A549 treated with AZD2906 at 1 μM for 4 hours (cell line): ENCODE measurements at places on chromosomes 5 and 9. TPM values are rescaled to one million over a fixed set of nuclear protein-coding genes. Genes with fewer than 3 reads are reported as not detected.

Gene BSPRY
- 0.07 to 0.12 TPM (median 0.09 TPM) in 5 replicates for total RNA-seq

Gene CKMT2
- not detected in 5 replicates for total RNA-seq

Gene SLC1A3
- total RNA-seq, result 0.03 to 0.21 TPM (median 0.07 TPM) in 5 replicates

Gene PCDHGA7
- 0.71 to 1.2 TPM (median 0.76 TPM) in 5 replicates for total RNA-seq

Gene COL5A1
- 28.9 to 46.9 TPM (median 42.0 TPM) in 5 replicates for total RNA-seq

Gene ANKRD18B
- total RNA-seq, result 3.7 to 5.8 TPM (median 4.8 TPM) in 5 replicates

Gene PFN3
- total RNA-seq, result not detected in 5 replicates

Gene SLC34A3
- 0.03 to 0.15 TPM (median 0.10 TPM) in 4 of 5 replicates, not detected in the other for total RNA-seq

Gene PCDHGA2
- 0.40 to 0.74 TPM (median 0.53 TPM) in 5 replicates for total RNA-seq
